ENCODE measurements at places on chromosomes 5 and 9.

DNA sequence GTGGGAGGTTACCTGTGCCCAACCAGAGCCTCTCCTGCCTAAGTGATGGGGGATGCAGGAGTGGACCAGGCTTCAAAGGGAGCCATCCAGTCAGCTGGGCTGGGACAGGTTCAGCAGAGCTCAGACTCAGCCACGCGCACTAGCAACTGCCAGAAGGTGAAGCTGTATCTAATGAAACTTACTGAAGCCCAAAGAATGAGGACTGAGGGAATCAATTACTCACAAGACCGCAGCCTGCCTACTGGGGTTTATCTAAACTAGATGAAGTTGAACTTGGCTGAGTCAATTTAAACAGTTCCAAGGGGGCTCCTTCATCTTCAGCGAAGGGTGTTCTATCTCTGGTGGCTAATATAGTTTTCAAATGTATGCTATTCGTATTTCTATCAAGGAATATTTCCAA is 11.4 kb downstream of the HAND1 start:
- no peak for DNase-seq

GRCh38 chr5:73740274-73740790 is 114.3 kb downstream of the ARHGEF28 start:
- DNase-seq = no peak

GRCh38 chr5:134111741-134112647 is 2.5 kb upstream of the TCF7 start:
- DNase-seq = peak; percentile 32

- DNase-seq = no peak
Measured at GRCh38 chr5:4901924-4902323, 238.2 kb upstream of the ADAMTS16 start.

DNA sequence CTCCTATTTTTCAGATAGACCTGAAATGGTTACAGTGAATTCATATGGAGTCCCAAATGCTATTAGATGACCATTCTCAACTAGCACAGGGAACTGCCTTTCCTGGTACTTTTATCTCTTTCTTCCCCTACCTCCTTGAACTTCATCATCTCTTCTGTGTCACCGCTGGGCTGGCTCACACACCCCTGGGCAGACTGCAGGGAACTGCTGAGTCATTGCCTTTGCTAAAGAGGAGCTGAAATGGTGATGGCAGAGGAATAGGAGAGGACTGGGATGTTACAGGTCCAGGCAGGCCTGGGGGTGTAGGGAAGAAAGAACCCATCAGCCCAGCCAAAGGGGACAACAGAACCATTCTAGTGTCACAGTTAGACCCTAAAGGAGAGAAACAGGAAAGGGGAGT is 322.3 kb downstream of the ASTN2 start:
- DNase-seq = no peak

- no peak for DNase-seq
Measured at GRCh38 chr9:78443946-78444345, 147.0 kb downstream of the PSAT1 start.

DNA sequence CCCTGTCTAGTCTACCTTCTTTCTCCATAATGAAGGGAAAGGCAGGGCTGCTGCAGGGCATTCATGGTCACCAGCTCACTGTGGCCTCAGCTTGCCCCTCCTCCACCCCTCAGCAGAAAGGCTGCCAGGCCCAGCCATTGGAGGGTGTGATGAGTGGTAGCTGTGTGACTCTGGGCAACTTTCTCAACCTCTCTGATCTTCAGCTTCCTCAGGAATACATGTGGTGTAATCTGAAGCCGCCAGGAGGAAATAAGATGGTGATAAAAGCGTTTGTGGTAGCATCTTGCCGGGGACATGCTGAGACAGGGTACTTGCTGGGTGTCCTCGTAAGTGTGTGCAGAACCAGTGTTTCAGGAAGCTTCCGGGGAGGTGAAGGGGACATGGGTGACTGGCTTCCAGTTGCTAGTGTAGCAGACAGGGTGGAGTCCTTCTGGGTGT is 9.8 kb downstream of the CXCL14 start:
- no peak for DNase-seq

DNA sequence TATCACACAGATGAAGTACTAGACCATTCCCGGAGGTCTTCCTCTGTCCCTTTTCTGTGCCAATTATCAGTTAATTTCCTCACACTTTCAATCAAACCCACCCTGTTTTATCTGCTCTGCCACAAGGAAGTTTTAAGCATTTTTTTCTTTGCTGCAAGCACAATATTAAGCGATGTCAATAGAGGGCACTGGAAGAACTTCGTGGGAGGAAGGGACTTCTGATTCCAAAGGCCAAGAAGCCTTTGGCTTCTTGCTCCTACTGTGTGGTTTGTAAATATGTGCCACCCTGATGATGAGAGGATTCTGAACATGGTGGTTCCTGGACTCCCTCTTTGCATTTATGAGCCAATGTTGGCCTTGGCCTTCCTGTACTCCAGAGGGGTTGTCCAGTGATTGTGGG is 1712.5 kb upstream of the C9orf72 start:
- DNase-seq = no peak
